ENCODE measurements at places on chromosomes 1 and 21.

DNA sequence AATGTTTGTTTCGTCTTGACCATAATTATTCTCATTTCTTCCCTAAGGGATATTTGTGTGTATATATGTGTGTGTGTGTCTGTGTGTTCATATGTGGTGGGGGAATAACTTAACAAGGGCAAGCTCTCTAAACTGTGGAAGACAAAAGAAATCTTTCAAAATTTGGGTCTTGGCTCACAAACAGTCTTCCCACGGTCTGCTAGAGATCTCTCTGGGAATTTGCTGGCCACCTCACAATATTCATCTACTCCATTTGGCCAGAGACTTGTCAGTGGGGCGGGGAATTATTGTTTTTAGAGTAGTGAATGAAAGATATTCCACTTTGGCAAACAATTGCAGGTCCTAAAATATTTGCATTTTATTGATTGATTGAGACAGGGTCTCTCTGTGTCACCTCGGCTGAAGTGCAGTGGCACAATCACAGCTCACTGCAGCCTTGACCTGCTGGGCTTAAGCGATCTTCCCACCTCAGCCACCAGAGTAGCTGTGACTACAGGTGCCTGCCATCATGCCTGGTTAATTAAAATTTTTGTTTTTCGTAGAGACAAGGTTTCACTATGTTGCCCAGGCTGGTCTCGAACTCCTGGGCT lies 8.0 kb upstream of the EIF2B3 start:
- DNase-seq, result no peak

- no peak for DNase-seq
Measured at GRCh38 chr1:151964510-151964909, 29.1 kb downstream of the S100A10 start.

- DNase-seq, result no peak
Measured at GRCh38 chr1:42183957-42184268, 19.4 kb upstream of the GUCA2A start.

DNA sequence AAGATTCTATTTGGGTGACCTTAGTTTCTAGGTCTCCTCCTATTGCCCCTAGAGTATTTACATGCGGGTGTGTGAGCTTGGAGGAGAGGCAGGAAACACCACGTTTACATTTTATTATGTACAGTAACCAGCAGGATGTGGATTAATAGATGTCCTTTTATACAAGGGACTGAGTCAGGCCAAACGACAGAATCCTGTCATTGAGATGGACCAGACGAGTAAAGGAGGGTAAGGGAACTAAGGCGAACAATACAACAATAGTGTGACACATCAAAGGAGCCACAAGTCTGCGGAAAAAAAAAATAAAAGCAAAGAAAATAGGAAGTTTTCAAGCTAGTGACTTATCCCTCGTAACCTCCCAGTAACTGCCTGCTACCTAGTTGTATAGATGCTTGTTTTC lies 151.1 kb downstream of the GABPA start:
- DNase-seq, result no peak

DNA sequence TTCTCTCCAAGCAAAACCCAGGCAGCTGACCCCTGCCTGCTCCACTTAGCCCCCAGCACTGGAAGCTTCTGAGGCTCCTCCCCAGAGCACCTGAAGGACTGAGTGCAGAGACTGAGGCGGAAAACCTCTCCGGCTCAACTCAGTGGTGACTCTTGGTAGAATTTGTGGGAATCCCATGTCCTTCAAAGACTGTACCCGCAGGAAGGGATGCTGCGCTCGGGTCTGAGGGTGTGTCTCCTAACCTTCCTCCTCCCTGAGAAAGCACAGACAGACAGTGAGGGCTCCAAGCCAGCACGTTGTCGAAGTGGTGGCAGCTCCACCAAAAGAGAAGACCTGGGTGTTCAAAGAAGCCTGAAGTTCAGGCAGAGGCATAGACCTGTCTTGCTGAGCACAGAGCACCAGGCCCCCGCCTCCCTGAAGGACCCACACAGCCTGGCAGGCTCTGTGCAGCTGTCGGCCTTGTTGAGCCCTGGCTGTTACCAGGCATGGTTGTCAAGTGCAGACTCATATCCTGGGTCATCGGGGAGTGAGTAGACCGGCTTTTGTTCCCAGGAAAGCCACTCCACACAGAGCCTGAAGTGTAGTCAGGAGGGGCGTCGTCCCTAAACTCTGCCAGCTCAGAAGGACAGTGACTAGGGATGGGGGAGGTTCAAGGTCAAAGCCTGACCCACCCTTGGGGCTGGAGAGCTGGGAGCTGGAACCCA lies 36.7 kb downstream of the CSMD2 start:
- DNase-seq, result no peak

DNA sequence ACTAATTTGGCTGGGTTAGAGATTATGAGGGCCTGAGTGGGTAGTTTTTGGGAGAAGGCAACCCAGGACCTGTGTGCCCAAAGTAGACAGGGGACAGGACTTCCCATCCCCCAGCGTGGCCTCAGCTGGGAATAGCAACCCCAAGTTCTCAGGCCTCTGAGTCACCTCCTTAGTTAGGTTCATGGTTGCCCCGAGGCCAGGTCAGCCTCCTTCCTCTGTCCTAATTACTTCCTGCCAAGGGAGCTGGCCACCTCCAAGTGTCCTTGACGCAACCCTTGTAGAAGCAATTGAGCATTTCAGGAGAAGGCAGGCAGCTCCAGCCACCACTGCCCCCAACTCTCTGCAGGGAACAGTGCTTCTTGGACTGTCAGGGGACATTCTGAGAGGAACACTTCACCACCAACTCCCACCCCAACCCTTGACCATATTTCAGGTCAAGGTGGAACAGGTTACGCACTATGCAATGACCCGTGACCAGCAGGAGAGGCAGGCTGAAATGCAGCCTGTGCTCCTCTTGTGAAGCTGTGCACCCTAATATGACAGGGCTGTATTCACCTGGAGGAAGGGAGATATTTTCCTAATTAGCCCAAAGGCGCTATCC lies 5.1 kb upstream of the NT5C1A start:
- DNase-seq, result no peak

GRCh38 chr1:111906111-111906510 lies 83.4 kb downstream of the KCND3 start:
- DNase-seq, result no peak
